Stimulated activated CD8-positive, alpha-beta memory T cell treated with anti-CD3 and anti-CD28 coated beads, Interleukin-4, amount 100 ng/mL, for 4 hours (primary cell): ENCODE measurements at places on chromosomes 5 and 9.

DNA sequence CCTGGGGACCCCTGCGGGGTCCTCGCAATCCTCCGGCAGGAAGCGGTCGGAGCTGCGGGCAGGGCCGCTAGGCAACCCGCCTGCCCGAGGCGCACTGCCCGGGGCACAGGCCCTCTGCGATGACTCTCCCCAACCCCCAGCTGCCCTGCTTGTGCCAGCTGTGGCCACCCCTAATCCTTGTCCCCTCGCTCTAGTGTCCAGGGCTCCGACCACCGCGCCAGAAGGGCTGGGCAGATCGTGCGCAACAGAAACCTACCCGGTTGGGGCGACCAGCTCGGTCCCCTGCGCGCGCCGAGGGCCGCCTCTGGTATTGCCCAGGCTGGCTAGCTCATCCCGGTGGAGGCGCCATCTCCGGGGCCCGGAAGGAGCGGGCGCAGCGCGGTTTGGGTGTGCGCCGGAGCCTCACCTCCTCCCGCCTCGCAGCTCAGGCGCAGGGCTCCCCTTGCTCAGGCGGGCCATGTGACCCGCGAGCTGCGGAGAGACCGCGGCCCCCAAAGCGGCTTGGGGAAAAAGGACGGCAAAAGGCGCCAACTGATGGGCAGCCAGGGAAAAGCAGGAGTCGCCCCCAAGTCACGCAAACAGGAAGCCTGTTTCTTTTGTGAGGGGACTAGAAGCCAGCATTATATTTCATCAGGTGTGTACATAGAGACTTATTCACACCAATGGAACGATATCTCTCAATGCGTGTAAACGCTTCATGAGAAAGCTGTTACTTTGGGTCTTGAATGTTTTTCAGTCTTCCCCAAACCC lies 46.8 kb upstream of the RNF20 start:
- DNase-seq: no peak

GRCh38 chr5:170145462-170145861 lies 39.8 kb downstream of the FOXI1 start:
- DNase-seq: no peak

DNA sequence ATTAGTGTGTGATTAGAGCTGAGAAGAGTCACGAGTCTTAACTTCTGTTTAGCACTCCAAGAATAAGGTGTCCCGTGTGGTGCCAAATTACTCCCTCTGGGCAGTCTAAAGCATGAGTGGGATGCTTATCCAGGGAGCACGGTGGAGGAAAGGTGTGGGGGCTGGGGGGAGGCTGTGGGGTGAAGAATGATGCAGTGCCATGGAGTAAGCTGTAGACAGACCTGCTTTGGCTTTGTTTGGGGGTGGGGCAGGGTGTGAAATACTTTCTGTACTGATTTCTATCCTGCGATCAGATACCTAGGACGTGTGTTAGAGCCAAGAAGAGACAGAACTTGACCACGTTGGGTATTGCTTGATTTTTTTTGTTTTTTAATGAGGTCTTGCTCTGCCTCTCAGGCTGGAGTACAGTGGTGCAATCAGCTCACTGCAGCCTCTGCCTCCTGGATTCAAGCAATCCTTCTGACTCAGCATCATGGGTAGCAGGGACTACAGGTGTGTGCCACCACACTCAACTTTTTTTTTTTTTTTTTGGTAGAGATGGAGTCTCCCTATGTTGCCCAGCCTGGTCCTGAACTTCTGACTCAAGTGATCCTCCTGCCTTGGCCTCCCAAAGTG lies 232.8 kb downstream of the MAN2A1 start:
- no peak for DNase-seq

DNA sequence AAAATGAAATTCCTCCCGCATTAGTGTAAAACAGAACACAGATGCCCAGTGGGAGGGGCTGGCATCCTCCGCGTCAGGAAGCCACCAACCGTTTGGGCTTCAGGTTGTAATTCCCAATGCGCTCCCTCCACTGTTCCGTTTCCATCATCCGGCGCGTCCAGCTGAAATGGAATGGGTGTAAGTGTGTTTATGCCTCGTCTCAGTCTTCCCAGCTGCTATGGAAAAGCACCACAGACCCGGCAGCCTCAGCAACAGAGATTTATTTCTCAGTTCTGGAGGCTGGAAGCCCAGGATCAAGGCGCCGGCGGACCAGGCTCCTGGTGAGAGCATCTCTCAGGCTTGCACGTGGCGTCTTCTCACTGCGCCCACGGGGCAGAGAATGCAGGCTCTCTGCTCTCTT lies 20.4 kb downstream of the KCNT1 start:
- no peak for DNase-seq

GRCh38 chr5:55483885-55484284 lies 50.9 kb downstream of the PLPP1 start:
- no peak for DNase-seq

- DNase-seq: no peak
Observed at GRCh38 chr5:34519489-34520220, 136.5 kb upstream of the RAI14 start.

GRCh38 chr5:72472666-72473422 lies 34.4 kb downstream of the ZNF366 start:
- DNase-seq: no peak

DNA sequence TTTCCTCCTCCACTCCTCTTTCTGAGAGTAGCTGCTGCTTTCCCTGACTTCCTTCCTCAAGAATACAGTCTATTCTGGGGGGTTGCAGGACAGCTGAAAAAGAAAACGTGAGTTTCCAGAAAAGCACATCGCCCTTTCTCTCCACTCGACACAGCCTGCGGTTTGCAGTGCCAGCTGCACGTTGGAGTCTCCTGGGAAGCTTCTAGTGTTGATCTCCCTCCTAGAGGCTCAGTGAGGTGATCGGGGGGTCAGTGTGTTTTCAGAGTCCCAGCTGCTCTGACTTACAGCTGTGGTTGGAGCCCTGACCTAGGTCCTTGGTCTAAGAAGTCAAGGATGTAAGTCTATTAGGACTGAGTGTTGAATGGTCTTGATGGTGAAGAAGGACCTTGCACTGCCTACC lies 25.0 kb upstream of the SUSD3 start:
- no peak for DNase-seq

DNA sequence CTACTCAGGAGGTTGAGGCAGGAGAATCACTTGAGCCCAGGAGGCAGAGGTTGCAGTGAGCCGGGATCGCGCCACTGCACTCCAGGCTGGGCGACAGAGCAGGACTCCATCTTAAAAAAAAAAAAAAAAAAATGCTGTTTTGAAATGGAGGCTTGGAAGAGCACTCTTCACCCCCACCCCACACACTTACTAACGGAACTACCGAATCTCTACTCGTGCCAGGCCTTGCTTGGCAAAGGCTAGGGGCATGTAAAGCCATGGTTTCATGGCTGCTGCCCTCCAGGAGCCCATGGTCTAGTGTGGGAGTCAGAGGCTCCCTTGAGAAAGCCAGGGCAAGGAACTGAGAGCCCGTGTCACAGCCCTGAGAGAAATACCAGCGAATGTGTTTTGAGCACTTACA lies 21.3 kb downstream of the PCDHGC5 start:
- no peak for DNase-seq

- DNase-seq: no peak
Observed at GRCh38 chr5:126274076-126274762, 149.0 kb upstream of the GRAMD2B start.

GRCh38 chr5:86124333-86124732 lies 493.4 kb upstream of the COX7C start:
- DNase-seq: no peak

DNA sequence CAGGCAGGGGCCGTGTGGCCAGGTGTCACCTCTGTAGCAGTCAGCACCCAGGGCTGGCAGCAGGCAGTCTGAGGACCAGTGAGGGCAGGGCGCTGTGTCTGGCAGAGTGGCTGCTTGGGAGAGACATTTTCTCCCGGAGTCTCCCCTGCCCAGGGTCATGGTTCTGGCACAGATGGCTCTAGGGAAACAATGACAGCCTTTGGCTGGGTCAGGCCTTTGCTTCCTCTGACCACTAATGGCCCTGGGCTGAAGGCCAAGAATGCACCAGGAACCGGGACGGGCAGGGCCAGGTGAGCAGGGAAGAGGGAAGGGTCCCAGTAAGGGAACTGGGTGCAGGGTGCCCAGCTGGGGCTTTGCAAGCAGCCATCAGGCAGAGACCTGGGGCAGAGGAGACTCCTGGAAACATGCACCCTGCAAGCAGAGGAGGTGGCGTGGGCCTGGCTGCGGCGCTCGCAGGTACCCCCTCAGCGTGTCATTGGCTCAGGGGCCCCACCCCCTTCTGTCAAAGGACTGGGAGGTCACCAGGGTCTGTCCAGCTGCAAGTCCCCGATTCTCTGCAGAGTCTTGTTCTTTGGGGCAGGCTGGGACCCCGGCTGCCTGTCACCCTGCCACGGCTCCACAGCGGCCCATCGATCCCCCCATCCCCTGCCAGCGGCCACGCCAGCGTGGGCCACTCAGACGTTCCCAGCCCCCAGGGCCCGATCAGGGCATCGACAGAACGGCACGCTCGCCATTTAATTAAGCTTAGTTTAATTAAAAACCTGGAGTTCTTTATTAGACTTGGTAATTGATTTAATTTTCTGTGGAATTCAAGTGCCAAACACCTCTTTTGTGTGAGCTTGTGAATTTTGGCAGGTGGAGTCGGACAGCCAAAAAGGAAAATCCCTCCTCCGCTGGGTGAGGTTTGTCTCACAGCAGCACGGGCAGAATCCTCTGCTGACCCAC lies 18.9 kb upstream of the TMEM250 start:
- no peak for DNase-seq

- DNase-seq: no peak
Observed at GRCh38 chr9:129809346-129809745, 6.4 kb downstream of the TOR1B start.

- no peak for DNase-seq
Observed at GRCh38 chr5:151072630-151073025, 8.2 kb downstream of the TNIP1 start.

GRCh38 chr9:34579104-34579807 lies 10.3 kb downstream of the CNTFR start:
- DNase-seq: no peak

DNA sequence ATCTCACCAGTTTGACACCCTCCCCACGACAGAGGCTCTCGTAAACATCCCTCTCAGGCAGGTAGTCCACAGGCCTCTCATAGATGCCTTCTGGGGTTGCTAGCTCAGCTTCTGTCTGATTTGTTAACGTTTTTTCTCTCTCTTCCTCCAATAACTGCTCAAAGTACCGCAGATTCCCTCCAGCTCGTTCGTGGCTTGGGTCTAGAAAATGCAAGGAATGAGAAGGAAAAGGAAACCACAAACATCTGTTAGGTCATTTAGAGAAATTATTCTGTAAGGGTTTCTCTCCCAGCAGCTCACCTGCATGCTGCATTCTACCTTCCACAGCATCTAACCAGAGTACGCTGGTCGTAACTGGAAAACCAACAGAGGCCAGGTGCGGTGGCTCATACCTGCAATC lies 18.5 kb downstream of the P4HA2 start:
- no peak for DNase-seq

DNA sequence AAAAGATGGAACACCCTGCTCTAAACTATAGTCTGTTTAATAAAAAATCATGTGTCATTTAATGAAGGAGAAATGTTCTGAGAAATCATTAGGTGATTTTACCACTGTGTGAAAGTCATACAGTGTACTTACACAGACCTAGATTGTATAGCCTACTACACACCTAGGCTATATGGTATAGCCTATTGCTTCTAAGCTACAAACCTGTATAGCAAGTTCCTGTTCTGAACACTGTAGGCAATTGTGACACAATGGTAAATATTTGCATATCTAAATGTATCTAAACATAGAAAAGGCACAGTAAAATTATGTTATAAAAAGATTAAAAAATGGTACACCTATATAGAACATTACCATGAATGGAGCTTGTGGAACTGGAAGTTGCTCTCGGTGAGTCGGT lies 40.6 kb downstream of the EFNA5 start:
- no peak for DNase-seq

DNA sequence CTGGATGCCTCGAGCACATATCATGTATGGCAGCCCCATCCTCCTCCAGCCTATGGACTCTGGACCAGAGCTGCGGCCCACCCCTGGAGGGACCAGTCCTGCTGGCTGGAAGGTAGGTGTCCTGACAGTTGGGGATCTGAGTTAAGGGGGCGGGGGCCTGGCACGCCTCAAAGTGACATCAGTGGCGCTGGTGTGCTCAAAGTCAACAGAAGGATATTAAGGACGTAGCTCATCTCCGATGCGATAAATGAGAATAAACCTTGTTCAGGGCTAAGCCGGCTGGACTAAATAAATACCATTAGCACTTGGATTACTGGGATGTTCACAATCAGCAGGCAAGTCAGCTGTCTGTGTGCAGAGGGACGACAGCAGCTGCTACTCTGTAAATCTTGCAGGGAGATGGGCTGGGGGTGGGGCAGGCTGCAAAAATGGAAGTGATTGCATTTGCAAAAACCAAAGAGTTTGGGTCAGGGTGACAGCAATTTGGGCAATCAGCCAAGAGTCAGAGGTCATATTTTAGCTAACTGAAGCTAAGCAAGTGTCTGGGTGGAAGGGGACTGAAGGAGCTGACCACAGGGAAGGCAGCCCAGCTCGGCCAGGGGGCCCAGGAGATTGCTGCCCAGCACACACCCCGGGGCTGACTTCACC lies 80.0 kb upstream of the LRRTM2 start:
- no peak for DNase-seq

- DNase-seq: no peak
Observed at GRCh38 chr9:91359083-91359482, 2.6 kb downstream of the AUH start.

GRCh38 chr5:142636093-142636492 lies 49.8 kb downstream of the FGF1 start:
- DNase-seq: no peak
